Activated CD4-positive, alpha-beta T cell treated with anti-CD3 and anti-CD28 coated beads for 36 hours (primary cell): ENCODE measurements at places on chromosomes 2 and 18.

GRCh38 chr2:237261327-237261726 is 152.6 kb downstream of the COL6A3 start:
- no peak overlapping the region for H3K4me3 ChIP-seq
- H3K36me3 ChIP-seq = no peaks in the 10 kb centered on the region
- H3K27me3 ChIP-seq = peaks cover 2% of the 10 kb centered on the region
- no peak for DNase-seq
- peaks cover 4% of the 10 kb centered on the region for H3K4me1 ChIP-seq

DNA sequence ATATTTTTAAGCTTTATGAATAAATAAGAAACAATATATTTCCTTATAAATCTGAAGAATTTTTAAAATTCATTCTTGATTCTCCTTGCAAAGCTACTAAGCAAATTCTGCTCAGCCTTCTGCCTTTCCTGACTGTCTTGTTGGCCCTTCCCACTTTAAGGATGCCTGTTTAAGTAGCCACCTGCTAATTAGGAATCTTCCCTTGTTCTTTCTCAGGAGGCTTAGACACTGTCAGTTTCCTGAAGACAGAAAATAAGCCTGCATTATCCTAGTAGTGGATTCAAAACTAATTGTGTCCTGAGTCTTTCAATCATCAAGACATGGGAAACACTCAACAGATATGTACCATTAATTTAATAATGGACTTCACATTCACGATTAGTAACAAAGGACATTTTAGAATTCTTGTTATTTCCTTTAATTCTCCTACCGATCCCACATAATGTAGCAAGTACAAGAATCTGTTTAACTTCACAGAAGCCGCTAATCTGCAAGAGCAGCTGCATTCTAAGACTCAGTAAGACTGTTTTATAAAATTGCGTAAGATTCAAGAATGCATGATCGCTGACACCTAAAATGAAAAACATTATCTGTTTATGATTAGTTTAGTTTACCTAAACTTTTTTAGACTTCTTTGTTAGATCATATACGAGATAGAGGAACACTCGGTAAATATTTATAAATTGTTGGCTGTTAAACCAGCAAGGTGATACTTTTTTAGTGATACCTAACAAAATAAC is 445.4 kb upstream of the DSEL start:
- H3K27ac ChIP-seq = no peak overlapping the region
- DNase-seq = no peak
- H3K4me3 ChIP-seq = no peak overlapping the region
- no peaks in the 10 kb centered on the region for H3K27me3 ChIP-seq
- no peaks in the 10 kb centered on the region for H3K36me3 ChIP-seq

DNA sequence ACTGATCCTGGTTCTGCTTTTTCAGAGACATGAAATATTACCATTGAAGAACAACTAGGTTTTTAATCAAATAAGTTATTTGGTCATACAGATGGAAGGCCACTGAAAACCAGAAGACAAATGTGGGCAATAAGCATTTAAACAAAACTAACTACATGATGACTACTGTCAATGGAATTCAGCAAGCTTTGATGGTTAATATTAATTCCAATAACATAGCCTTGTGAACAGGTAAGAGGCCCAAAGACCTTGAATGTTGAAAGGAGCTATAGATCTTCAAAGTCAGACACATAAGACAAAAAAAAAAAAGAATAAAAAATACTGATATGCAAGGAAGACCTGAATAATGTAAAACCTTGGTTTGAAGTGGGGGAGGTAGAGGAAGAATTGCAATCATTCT is 1955.6 kb upstream of the CELF4 start:
- DNase-seq = no peak
- H3K27me3 ChIP-seq = no peaks in the 10 kb centered on the region
- H3K27ac ChIP-seq = no peak overlapping the region
- H3K36me3 ChIP-seq = no peaks in the 10 kb centered on the region
- H3K4me3 ChIP-seq = no peak overlapping the region

DNA sequence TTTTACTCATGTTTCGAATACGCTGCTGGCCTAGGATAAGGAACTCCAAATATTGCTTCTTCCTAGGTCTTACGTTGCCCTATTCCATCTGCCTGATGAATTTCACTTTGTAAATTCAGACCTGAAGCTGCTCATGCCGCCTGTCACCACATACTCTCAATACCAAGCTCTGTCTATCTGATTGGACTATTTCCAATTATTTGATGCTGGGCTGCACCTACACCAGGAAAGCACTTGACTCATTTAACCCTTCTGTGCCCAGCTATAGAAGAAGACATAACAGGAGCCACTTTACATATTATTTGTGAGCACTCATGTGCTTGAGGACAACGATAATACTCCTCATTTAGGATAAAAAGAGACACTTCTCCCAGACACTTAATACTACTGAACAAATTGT is 1293.9 kb upstream of the LRRTM1 start:
- H3K4me1 ChIP-seq = no peaks in the 10 kb centered on the region
- H3K27ac ChIP-seq = no peak overlapping the region
- H3K36me3 ChIP-seq = no peaks in the 10 kb centered on the region
- H3K27me3 ChIP-seq = no peaks in the 10 kb centered on the region

GRCh38 chr2:128727914-128728313 is 409.2 kb upstream of the HS6ST1 start:
- H3K36me3 ChIP-seq = no peaks in the 10 kb centered on the region
- no peaks in the 10 kb centered on the region for H3K27me3 ChIP-seq
- no peak overlapping the region for H3K4me3 ChIP-seq

- H3K4me1 ChIP-seq = peaks cover 1% of the 10 kb centered on the region
- H3K36me3 ChIP-seq = no peaks in the 10 kb centered on the region
- no peak overlapping the region for H3K27ac ChIP-seq
- H3K4me3 ChIP-seq = no peak overlapping the region
- DNase-seq = no peak
Observed at GRCh38 chr2:96934831-96935540, 51.4 kb downstream of the FAM178B start.

GRCh38 chr2:105820691-105821090 is 76.0 kb downstream of the NCK2 start:
- H3K4me3 ChIP-seq = no peak overlapping the region
- no peaks in the 10 kb centered on the region for H3K27me3 ChIP-seq
- H3K4me1 ChIP-seq = peaks cover 88% of the 10 kb centered on the region
- no peak for DNase-seq
- peak overlapping the region; percentile 40 for H3K27ac ChIP-seq

- H3K4me3 ChIP-seq = no peak overlapping the region
- DNase-seq = no peak
- H3K4me1 ChIP-seq = no peaks in the 10 kb centered on the region
- H3K36me3 ChIP-seq = no peaks in the 10 kb centered on the region
- H3K27ac ChIP-seq = no peak overlapping the region
Observed at GRCh38 chr2:182672466-182673165, 43.4 kb upstream of the DNAJC10 start.
